ENCODE measurements at places on chromosomes 2 and 18.

DNA sequence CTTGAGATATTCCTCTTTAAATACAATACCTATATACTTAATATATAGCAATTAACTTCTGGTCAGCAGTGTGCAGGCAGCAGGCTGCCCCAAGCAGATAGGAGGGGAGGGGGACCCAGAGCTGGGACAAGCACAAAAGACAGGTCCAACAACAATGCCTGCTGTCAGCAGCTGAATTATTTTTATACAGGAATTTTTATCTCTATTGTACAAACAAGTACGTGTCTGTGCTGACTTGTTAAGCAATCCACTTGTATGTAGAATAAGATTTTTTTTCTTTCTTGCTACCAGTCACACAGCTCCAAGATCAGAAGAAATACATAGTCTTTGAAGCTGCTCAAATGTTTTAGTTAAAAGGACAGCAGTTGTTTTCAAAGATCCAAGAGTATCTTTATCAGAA is 16.7 kb downstream of the BCL11A start:
- H3K27ac ChIP-seq, result no peak overlapping the region
- H3K27me3 ChIP-seq, result no peaks in the 10 kb centered on the region

GRCh38 chr2:154203902-154204301 is 332.2 kb downstream of the GALNT13 start:
- no peaks in the 10 kb centered on the region for H3K27me3 ChIP-seq
- DNase-seq, result no peak
- no peak overlapping the region for H3K4me3 ChIP-seq
- H3K4me1 ChIP-seq, result no peaks in the 10 kb centered on the region

DNA sequence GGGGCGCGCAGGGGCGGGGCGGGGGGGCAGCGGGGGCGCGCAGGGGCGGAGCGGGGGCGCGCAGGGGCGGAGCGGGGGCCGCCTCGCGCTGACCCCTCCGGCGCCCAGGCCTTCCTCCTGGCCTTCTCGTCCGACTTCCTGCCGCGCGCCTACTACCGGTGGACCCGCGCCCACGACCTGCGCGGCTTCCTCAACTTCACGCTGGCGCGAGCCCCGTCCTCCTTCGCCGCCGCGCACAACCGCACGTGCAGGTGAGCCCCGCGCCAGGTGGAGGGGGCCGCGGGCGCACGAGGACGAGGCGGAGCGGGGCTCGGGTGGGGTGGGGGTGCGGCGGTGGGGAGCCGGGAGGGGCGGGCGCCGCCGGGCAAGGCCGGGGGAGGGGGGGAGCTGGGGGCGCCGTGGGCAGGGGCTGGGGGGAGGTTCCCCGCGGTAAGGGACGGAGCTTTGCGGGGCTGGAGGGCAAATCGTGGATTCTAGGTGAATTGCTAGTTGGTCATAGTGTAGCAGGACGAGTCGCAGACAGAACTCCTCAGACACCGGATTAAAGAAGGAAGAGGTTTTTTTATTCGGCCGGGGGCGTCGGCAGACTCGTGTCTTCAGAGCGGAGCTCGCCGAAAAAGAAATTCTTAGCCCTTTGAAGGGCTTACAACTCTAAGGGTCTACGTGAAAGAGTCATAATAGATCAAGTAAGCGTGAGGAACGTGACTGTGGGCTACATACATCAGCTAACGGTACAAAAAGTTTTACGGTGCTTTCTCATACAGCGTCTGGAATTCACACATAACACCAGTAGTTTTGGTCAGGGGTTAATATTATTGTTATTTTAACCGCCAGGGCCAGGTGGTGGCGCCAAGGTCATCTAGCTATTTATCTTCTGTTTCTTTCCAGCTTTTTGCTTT is 29.9 kb downstream of the ANO7 start:
- peaks cover 1% of the 10 kb centered on the region for H3K36me3 ChIP-seq
- peaks cover 8% of the 10 kb centered on the region for H3K4me1 ChIP-seq
- peak overlapping the region; percentile 79 for H3K4me3 ChIP-seq
- peaks cover 30% of the 10 kb centered on the region for H3K27me3 ChIP-seq
- peak; percentile 43 for DNase-seq

DNA sequence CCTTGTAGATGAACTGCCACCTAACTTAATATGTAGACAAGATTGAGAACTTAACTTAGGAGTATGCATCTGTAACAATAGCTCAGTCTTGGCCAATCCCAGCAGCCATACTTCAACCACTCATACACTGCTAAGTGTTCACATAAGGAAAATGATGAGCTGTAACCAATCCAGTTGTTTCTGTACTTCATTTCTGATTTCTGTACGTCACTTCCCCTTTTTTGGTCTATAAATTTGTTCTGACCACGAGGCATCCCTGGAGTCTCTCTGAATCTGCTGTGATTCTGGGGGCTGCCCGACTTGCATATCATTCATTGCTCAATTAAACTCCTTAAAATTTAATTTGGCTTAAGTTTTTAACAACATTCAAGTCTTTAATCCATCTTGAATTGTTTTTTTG is 6.4 kb downstream of the SH3YL1 start:
- H3K4me1 ChIP-seq, result peaks cover 34% of the 10 kb centered on the region
- peaks cover 17% of the 10 kb centered on the region for H3K36me3 ChIP-seq
- no peak overlapping the region for H3K4me3 ChIP-seq
- H3K27ac ChIP-seq, result no peak overlapping the region
- no peak for DNase-seq

GRCh38 chr18:52060607-52061304 is 279.2 kb upstream of the DCC start:
- no peak for DNase-seq
- H3K4me3 ChIP-seq, result no peak overlapping the region
- H3K36me3 ChIP-seq, result no peaks in the 10 kb centered on the region
- H3K4me1 ChIP-seq, result peaks cover 16% of the 10 kb centered on the region
- H3K27ac ChIP-seq, result peak overlapping the region; percentile 7
- H3K27me3 ChIP-seq, result no peaks in the 10 kb centered on the region

DNA sequence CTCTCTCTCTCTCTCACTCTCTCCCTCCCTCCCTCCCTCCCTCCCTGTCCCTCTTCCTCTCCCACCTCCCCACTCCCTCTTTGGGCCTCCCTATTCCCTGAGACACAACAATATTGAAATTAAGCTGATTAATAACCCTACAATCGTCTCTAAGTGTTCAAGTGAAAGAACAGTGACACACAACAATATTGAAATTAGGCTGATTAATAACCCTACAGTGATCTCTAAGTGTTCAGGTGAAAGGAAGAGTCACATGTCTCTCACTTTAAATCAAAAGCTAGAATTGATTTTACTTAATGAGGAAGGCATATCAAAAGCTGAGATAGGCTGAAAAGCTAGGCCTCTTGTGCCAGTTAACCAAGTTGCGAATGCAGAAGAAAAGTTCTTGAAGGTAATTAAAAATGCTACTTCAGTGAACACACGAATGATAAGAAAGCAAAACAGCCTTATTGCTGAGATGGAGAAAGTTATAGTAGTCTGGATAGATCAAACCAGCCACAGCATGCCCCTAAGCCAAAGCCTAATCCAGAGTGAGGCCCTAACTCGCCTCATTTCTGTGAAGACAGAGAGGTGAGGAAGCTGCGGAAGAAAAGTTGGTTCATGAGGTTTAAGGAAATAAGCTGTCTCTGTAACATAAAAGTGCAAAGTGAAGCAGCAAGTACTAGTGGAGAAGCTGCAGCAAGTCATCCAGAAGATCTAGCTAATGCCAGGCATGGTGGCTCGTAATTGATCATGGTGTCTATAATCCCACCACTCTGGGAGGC is 21.3 kb downstream of the MALT1 start:
- peaks cover 6% of the 10 kb centered on the region for H3K4me1 ChIP-seq
- peaks cover 15% of the 10 kb centered on the region for H3K36me3 ChIP-seq
- H3K27ac ChIP-seq, result no peak overlapping the region

DNA sequence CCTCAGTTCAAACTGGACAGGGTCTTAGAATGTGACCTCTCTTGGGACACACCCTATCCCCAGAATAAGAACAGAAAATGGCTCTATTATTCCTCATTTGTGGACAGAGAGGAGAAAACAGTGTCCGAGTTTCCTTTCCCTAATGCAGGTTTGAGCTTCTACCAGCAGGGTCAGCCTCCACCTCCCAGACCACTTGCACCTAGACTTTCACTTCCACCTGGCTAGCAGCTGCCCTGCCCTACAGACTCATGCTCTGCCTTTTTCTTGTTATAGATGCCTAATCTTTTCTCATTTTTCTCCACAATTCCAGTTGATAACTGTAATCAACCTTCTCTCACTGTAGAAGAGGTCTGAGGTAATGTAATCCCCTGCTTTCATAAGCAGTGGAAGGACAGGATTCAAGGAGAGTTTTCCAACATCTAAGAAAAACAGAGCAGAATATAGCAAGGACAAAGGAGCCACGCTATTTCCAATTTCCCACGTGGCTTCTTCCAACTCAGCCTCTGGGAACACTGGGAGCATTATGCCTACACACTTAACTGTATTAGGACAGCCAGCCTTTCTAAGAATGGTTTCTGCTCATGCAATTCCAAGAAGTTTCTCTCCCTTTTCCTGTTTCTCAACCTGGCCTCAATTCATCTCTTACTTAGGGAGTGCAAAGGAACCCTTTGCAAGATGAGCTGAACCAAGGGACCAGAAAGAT is 239.8 kb downstream of the BCL11A start:
- H3K4me3 ChIP-seq, result no peak overlapping the region
- no peaks in the 10 kb centered on the region for H3K36me3 ChIP-seq
- H3K27ac ChIP-seq, result no peak overlapping the region
- H3K4me1 ChIP-seq, result peaks cover 29% of the 10 kb centered on the region
- peaks cover 2% of the 10 kb centered on the region for H3K27me3 ChIP-seq
- DNase-seq, result no peak

DNA sequence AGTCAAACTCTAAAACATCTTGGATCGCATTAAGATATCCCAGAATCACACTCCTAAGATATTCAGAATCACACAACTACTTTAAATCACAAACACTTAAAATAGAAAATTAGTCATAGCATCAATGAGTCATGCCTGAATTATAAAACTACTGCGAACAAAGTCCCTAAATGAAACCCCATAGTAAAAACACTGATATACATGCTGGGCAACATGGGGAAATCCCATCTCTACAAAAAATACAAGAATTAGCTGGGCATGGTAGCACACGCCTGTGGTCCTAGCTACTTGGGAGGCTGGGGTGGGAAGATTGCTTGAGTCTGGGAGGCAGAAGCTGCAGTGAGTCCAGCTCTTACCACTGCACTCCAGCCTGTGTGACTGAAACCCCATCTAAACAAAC is 101.7 kb downstream of the COBLL1 start:
- peaks cover 62% of the 10 kb centered on the region for H3K4me1 ChIP-seq
- H3K4me3 ChIP-seq, result no peak overlapping the region
- DNase-seq, result no peak
- H3K36me3 ChIP-seq, result peaks cover 10% of the 10 kb centered on the region
- no peaks in the 10 kb centered on the region for H3K27me3 ChIP-seq

DNA sequence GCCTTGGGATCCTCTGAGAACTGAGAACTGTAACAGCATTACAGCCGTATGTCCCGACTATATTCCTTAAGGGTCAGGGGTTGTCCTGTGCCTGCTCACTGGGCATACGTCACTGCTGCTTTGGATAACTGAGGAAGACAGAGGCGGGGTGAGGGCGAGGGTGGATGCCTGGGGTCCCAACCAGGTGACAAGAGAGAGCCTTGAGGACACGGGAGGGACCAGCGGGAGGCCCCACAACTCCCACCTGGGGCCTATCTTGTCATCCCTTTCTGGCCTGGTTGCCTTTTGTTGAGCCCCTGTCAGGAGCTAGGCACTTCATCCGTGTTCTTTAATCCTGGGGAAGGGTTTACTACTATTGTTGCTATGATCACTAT is 28.8 kb downstream of the INPP5D start:
- no peak overlapping the region for H3K4me3 ChIP-seq
- no peak overlapping the region for H3K27ac ChIP-seq
- peaks cover 10% of the 10 kb centered on the region for H3K27me3 ChIP-seq
- DNase-seq, result no peak
- no peaks in the 10 kb centered on the region for H3K36me3 ChIP-seq
- H3K4me1 ChIP-seq, result no peaks in the 10 kb centered on the region

DNA sequence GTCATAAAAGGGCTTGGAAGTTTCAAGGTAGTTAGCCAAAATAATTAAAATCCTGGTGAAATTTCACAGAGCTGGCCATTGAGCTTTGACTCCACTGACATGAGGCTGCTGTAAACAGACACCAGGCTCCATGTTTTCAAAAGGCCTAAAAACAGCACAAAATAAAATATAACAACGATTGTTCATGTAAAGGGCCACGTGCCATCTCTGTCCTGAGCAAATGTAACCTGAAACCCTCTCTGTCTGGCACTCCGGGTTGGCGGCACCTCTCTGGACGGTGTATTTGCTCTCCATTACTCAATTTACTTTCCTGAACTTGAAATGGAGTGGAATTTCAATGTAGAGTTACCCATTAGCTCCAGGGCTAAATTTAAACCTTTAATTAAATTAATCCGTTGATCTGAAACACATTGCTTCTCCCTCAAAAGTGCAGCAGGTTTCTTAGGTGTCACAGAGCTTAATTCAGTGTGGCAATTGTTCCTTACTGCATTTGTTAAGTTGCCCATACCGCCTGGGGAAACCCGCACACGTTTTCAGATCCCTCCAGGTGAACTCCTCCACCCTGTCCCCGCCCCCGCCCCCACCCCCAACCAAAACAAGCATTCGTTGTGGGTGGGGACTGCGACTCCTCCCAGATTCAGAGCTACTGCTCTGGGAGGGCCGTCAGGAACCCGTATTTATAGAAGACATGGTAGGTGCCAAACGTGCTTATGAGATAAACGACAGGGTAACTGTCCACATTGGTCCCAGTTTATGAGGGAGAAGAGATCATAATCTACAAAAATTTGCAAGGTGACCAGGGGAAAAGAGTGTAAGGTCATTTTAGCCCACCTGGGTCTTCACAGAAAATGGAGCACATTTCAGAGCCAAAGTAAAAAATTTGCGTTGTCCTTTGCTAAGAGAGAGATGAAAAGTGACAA is 1.2 kb upstream of the CABLES1 start:
- H3K4me3 ChIP-seq, result peak overlapping the region; percentile 76
- H3K4me1 ChIP-seq, result peaks cover 23% of the 10 kb centered on the region
- peak; percentile 30 for DNase-seq
- peaks cover 30% of the 10 kb centered on the region for H3K27me3 ChIP-seq

DNA sequence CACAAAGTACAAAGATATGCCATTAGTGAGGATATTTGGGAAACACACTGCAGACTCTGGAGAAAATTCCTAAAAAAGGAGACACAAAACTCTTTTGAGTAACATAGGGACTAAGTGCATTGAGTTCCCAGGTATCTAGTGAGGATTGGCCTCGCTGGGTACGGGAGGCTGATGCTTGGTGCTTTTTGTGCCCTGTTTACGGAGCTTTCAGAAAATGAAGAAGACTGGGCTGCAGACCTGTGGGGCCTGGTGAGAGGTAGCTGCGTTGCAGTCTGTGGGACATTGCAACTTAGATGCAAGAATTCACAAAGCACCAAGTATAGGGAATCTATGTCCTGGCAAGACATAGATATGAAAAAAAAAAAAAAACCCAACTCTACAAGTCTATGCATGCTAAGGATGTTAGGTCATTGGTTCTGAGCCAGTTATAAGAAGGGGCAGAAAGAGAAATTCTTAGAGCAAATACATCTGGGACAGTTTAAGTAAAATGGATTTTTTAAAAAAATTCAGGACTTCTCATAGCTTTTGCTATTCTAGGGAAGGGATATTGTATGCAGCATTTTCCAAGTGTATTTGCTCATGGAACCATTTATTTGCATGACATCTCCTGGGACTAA is 156.0 kb downstream of the SLC4A3 start:
- no peak overlapping the region for H3K27ac ChIP-seq
- H3K4me3 ChIP-seq, result no peak overlapping the region
- peaks cover 5% of the 10 kb centered on the region for H3K27me3 ChIP-seq
- no peaks in the 10 kb centered on the region for H3K36me3 ChIP-seq
- DNase-seq, result no peak

Data from progenitor cell of endocrine pancreas (in vitro differentiated cells).